ENCODE measurements at places on chromosomes 13 and 19.

DNA sequence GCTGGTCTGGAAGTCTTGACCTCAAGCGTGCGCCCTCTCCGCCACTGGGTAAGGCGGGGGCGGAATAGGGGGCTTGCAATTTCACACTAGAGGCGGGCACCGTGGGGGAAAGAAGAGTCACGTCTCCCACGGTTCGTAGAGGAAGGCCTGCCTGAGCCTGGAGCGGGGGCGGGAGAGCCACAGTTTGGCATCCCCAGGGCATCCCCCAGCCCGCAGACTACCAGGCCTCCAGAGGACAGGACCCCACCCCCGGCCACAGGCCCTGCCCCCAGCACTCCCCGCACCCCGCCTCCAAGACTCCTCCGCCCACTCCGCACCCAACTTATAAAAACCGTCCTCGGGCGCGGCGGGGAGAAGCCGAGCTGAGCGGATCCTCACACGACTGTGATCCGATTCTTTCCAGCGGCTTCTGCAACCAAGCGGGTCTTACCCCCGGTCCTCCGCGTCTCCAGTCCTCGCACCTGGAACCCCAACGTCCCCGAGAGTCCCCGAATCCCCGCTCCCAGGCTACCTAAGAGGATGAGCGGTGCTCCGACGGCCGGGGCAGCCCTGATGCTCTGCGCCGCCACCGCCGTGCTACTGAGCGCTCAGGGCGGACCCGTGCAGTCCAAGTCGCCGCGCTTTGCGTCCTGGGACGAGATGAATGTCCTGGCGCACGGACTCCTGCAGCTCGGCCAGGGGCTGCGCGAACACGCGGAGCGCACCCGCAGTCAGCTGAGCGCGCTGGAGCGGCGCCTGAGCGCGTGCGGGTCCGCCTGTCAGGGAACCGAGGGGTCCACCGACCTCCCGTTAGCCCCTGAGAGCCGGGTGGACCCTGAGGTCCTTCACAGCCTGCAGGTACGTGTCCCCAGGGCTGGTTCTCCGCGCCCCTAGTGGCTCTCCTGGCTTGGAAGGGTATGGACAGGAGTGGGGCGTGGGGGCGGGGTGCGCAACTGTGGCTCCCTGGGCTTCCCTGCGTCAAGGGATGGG lies at the start of gene ANGPTL4:
Gene ANGPTL4, plus strand, starts transcription at position 353 of the 969 bp plus-strand sequence. Its CDS starts 167 bp downstream, at position 520.
- DNase-seq = no peak

DNA sequence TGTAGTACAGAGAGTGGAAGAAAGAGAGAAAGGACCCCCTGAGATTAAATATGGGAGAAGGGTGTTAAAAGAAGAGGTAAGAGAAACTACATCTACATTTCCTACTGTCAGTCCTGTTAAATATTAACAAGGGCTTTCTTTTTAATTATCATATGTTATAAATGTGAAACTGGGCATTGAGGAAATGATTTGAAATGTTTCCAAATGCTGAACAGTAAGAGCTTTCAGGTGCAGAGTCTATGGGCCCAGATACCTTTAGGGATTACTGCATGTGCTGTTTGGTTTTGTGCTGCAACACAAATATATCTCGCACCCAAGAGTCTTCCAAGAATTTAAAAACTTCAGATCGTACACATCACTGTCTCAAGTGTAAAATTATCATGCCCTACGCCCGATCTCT lies 176.3 kb downstream of the RBM26 start:
- no peak for DNase-seq

DNA sequence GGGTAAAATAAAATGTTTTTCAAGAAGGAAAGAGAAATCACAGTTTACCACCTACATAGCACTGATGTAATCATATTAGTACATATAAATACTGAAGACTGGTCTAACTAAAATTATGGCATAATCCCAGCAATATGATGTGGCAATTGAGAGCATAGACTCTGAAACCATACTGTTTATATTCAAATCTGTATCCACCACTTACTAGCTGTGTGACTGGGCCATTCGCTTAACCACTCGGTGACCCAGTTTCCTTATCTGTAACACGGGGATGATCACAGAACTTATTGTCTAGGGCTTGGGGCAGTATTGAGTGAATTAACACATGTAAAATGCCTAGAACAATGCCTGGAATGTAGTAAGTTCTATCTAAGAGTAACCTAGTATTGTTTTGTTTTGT lies 13.1 kb upstream of the GTF3A start:
- no peak for DNase-seq

DNA sequence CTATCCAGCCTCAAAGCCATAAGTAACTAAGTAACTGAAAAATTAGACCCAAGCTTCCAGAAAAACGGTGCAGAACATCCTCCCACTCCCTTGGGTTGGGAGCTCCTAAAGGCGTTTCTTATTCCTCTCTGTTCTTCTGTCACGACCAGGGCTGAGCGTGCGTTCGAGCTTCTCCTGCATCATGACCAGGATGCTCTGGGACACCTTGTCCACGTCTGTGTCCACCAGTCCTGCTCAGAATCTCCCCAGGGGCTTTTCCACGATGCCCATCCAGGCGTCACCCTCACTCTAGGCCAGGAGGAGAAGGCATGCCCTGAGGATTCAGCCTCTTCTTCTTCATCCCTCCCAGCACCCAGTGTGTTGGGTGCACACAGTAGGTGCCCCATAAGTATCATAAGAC lies 37.8 kb upstream of the GAS6 start:
- DNase-seq = no peak

DNA sequence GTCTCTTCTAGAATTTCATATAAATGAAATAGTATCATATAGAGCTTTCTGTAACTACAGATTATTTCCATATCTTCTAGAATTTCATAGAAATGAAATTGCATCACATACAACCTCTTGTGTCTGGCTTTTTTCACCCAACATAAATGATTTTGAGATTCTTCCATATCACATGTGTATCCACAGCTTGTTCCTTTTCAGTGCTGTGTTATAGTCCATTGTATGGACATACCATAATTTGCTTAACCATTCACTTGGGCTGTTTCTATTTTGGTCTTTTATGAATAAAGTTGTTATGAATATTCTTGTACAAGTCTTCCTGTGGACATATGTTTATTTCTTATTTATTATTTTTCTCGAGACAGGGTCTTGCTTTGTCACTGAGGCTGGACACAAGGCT lies 11.7 kb downstream of the TPRX1 start:
- no peak for DNase-seq

DNA sequence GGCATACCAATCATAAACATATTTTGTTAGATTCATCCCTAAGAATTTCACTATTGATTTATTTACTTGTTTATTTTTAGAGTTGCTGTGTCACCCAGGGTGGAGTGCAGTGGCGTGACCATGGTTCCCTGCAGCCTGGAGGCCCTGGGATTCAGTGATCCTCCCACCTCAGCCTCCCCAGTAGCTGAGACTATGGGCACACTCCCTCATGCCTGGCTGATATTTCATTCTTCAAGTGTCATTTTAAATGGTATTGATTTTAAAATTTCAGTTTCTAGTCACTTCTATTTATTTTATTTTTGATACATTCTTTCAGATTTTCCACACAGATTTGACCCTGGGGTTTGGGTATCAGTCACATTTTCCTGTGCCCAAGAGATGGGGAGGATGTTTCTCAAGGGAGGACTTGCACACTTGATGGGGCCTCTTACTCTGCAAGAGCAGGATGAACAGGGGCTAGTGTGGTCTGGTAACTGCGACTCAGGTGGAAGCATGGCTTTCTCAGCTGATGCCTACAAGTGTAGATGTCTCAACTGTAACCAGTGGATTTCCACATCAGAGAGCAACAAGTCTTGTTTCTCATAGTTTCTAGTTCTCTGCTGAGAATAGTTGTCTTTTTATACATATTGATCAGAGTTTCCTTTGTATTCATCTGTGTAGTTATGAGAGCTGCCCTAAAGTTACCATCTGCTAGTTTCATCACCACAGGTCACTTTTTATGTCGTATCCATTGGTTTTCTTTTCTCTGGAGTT lies 40.2 kb downstream of the CCNE1 start:
- no peak for DNase-seq

Measured in Panc1 (cell line).